ENCODE measurements at places on chromosomes 7 and 10.
A peak's percentile ranks its signal among the peaks of the same experiment; 100 is the strongest.

DNA sequence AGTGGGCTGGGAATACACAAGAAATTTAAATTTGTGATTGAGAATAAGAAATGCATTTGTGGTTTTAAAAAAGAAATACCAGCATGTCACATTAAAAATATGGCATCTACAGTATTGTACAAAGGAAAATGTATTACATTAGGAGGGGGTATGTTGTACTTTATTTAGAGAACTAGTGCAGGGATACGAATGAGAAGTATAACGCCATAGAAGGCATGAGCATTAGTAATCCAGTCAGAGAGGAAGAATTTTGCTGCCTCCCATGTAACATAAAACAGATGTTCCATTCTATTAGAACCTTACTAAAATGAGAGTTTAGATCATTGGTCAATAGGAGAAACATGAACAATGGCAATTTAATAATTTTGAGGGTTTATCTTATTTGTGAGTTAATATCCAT is 182.2 kb downstream of the ADK start:
- DNase-seq, result peak; percentile 41

DNA sequence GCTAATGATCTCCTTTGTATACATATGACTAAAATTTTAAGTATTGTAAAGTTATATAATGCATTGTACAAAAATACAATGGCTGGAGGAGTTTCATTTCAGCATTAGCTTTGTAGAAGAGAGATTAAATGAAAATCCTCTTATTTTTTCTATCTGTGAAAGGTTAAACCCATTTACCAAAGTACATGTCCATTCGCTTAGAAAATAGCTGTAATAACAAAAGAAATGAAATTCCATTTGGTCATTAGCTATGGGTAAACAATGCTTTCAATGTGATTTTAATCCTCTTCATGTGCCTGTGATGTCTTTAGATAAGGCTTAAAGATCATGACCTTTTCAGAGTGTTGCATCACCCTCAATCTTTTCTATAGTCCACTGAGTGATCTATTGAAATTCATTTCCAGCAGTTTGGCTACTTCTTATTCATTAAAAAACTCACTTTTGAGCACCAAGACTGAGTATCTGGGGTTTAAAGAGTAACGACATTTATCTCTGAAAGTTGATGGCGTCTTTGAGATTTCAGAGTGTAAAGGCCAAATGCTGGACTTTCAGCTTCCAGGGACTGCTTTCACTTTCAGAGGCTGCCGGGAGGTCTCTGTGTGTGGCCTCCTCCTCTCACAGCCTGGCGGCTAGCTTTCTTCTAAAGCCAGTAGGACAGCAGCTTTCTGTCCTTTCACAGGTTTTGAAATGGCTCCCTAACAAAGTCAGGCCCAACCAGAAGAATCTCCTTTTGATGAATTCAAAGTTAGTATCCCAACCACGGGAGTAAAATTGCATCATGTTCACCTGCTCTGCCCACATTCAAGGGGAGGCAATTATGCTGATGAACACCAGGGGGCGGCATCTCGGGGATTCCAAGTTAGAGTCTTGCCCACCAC is 701.4 kb upstream of the COBL start:
- no peak for DNase-seq

GRCh38 chr10:33087152-33087551 is 129.1 kb upstream of the ITGB1 start:
- no peak for DNase-seq

DNA sequence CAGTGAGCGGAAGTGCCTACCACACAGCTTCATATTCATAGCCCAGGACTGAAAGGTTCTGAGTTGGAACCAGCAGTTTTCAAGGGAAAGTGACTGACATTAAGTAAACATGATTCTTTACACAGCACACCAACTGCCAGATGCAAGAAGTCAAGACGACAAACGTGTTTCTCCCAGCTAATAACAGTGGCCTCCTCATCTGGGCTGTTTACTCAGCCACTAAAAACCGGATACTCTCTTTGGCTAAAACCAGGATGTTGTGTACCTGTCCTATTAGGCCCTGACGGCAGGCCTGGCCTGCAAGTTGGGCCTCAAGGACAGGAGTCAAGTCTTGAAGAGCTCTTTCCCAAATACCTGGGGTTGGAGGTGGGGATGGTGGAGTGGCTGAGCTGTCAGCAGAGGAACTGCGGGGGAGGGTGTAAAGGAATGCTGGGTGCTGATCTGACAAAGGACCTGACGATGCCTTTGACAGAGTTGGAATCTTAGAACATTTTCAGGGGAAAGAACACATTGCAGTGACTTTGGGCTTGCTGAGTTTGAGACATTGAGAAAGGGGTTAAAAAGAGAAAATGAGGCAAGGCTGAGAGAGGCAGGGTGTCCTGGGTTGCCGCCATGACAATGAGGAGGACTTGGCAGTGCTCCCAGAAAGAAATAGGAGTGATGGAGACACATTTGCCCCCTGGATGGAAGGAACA is 57.7 kb downstream of the STEAP1B start:
- DNase-seq, result no peak

All from skeletal muscle cell (primary cell).